ENCODE measurements at places on chromosomes 3 and 15.

DNA sequence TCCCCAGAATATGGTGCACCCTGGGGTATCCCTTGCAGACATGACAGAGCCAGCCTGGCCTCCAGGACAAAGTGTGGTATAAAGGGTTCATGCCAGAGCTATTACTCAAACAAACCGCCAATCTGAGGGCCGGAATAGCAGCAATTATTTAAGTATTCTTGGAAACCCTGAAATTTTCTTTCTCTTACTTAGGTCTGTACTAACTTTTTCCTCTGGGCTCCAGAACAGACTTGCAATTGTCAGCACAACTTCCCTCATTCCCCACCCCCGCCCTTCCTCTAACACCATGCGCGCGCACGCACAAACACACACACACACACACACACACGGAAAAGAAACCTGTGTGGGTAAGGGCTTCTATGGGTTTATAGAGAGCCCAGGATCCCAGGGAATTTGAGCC lies 56.3 kb downstream of the ISG20 start:
- no peak for DNase-seq

DNA sequence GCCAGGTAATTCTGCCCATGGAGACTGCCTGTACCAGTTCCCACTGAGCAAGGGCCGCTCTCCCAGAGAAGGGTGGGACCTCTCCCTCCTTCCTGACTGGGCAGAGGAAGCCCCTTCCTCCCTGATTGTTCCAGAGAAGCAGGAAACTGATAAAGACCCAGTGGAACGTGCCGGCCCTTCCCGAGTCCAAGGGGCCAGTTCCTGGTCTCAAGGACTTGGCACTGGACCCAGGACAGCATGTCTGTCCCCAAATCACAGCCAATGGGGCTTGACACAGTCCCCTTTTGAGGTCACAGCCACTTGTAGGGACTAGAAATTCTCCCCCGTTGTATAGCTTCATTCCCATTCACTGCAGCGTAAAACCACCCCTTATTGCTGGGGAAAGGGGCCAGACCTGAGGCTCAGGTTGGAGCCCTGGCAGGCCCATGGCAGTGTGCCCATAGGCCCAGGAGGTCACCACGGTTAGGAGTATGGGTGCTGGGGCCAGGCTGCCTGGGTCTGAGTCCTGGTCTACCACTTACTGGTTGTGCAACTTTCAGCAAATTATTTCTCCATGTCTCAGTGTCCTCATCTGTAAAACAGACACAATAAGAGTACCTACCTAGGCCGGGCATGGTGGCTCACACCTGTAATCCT lies 18.1 kb downstream of the CSRNP1 start:
- no peak for DNase-seq

DNA sequence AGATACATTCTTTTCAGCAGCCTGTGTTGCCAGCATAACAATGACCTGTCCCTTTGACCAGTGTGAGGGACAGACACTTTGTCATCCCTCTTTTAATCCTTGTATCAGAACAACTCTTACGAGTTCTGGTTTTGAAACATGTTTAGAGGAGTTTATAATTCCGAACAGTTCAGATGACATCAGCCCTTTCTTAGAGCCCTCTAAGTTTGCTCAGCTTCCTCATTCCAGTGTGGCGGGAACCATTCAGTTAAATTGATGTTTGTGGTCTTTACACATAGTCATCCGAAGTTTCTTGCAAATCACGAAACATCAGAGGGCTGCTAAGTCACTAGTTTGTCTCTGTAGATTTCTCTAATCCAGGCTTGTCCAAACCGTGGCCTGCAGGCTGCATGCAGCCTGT lies 102.5 kb downstream of the AKAP13 start:
- DNase-seq = peak; percentile 69

DNA sequence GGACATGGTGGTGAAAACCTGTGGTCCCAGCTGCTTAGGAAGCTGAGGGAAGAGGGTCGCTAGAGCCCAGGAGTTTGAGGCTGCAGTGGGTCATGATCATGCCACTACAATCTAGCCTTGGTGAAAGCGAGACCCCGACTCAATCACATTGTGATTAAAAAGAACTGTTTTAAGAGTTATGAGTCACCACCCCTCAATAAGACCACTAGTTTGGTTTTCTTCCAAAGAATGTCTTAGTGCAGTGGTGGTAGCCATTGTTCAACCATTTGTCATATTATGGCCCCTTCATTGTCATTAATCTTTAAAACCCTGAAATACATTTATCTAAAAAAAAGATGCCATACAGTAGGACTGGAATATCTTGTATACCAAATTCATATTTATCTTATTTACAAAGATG lies 48.8 kb downstream of the BLM start:
- DNase-seq = peak; percentile 16

- DNase-seq = no peak
Observed at GRCh38 chr3:195162033-195162669, 108.8 kb downstream of the XXYLT1 start.

GRCh38 chr15:89815769-89816168 lies 1.1 kb upstream of the ANPEP start:
- no peak for DNase-seq

- no peak for DNase-seq
Observed at GRCh38 chr3:12420393-12420792, 63.9 kb upstream of the TSEN2 start.

- no peak for DNase-seq
Observed at GRCh38 chr3:32403663-32404062, 12.0 kb downstream of the CMTM7 start.

DNA sequence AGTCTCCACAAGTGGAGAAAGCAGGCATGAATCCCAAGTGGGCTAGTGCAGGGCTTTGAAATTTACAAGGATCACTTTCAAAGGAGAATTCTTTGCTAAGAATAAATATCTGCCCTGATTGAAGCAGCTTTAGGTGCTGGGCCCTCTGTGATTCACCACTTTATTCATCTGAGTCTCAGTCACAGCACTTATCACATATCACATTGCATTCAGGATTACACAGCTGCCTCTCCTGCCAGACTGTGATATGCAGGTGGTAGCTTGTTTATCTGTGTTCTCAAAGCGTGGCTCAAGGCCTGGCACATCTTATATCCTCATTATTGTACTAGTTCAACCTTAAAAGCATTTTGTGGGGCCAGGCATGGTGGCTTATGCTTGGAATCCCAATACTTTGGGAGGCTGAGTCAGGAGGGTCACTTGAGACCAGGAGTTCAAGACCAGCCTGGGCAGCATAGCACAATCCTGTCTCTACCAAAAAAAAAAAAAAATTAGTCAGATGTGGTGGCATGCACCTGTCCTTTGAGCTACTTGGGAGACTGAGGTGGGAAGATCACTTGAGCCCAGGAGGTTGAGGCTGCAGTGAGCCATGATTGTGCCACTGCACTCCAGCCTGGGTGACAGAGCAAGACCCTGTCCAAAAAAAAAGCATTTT lies 156.9 kb upstream of the EIF1B start:
- DNase-seq = no peak

DNA sequence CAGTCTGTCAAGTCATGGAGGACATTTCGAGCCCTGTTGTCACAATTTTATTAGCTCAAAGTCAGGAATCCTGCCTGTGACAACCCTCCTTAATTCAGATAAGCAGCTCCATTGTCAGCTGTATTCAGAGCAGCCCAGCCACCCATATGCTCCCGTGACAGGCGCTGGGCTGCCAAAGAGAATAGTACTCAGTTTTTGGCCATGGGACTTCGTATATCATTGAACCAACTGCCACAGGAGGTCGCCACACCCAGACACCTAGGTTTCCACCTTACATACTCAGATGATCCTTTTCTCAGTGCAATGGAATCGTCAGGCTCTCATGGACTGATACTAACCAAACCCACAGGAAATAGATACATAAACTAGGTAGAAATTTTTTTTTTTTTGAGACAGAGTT lies 100.2 kb downstream of the C3orf70 start:
- no peak for DNase-seq

- no peak for DNase-seq
Observed at GRCh38 chr3:9231471-9231870, 18.0 kb downstream of the SRGAP3 start.

- peak; percentile 84 for DNase-seq
Observed at GRCh38 chr3:143973259-143974021, 1.8 kb downstream of the DIPK2A start.

DNA sequence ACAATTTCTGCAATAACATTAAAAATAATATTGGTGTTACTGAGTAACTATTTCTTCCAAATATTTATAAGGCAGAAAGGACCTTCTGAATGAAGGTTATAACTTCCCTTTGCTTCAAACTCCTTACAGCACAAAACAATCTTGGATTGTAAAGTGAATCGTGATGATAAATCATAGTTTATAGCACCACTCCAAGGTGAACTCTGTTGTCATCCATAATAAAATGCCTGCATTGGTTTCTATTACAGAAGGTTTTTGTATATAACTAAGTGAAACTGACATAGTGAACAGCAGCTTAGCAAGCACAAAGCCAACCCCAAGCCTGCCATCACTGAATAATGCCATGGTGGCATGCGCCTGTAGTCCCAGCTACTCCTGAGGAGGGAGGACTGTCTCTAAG lies 86.3 kb downstream of the MME start:
- no peak for DNase-seq

DNA sequence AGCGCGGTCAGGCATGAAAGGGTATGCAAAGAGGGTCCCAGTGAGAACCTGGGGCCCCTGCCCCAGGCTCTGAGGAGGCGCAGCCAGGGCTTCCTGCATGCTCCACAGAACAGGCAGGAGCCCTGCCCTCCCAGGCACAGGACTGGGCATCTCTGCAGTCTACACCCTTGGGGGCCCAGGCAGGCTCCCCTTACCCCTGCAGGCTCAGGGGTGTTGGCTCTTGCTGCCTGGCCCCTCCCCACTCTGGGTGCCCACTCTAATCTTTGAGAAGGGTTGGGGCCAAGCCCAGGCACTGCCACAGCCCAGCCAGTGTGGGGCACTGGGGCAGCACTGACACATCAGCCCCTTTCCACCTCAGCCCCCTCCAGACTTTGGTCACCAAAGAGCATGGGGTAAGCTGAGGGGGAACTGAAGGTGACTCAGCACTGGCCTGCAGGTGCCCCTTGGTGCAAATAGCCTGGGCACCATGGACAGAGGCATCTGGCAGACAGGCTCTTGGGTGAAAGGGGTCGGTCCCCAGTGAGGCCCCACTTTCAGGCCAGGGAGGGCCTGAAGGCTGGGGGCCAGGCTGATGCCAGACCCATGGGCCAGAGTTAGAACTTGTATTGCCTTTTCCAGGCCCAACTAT lies 73.4 kb downstream of the NPAP1 start:
- DNase-seq = no peak
